ENCODE measurements at places on chromosomes 7 and 10. TPM values are rescaled to one million over a fixed set of nuclear protein-coding genes. Genes with fewer than 3 reads are reported as not detected.

The MMRN2 gene
- total RNA-seq = 6.8 TPM

The NUDT13 gene
- total RNA-seq = 0.16 TPM

The LIPN gene
- total RNA-seq = not detected

The FGFR2 gene
- 0.16 TPM for total RNA-seq

The GSTK1 gene
- total RNA-seq = 126 TPM

The HOXA10 gene
- under 0.01 TPM for total RNA-seq

Data from cardiac atrium fibroblast (primary cell).